ENCODE measurements at places on chromosomes 13 and 19.

DNA sequence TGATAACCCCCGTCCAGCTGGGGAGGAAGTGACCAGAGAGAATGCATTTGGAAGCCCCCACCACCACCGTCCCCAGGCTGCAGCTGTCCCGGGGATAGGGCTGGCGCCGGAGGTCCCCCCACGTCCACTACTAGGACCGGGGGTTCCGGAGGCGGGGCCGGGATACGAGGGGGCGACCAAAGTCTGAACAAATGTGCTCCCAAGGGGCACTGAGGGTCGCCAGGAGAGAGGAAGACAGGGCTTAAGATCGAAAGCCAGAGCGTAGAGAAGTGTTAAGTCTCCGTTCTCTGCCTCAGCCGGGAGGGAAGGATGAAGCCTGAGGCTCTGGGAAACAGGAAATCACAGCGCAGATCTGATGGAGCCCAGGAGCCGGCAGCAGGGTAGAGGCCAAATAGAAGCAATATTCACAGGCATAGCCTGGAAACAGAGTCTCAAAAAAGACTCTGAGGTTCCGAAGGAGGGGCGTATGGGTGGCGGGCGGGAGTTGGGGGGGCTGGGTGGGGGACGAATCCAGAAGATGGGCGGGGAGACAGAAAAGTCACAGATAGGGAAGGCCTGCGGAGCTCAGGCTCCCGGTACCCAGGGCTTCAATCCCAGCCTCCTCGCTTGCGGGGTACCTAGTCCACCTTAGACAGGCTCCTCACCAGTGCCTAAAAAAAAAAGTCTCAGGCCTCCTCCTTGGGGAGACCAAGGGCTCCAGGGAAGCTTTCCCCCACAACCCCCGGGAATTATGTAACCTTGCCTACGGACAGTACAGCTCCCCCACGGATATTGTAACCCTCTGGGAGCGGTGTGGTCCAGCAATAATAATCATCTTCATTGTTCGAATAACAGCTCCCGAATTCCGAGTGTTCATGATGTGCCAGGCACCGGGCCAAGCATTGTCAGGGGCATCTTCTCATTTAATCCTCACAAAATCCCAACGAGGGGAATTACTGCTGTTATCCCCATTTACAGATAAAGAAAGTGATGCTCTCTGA lies 1.1 kb upstream of the ERF start:
- DNase-seq: no peak

DNA sequence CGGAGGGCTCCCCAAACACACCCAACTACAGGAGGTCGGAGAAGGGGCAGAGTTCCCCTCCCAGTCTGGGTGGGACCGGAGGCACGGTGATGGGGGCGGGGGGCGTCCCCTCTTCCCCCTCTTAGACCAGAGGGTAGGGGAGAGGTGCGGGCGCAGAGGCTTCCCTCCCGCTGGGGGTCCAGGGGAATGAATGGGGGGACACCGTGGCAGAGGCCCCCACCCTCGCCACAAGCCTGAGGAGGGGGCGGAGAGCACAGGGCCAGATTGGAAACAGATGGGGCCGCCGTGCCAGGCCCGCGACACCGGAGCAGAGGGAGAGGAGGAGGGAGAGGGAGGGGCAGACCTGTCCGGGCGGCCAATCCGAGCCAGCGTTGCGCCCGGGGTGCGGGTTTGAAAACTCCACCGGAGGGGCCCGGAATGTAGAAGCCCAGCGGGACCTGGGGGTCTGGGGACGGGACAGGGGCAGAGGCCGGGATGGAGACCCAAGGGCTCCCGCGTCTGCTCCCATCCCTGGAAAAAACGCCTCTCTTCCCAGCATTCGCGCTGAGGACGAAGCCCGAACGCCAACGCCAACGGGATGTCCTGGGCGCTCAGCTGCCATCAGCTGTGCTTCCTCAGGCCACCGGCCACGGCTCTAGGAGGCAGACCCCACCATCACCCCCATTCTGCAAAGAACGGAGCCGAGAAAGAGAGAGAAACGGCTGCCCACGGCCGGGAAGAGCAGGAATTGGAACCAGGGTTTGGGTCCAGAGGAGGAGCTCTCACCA lies 46.8 kb downstream of the PTPRS start:
- DNase-seq: no peak

GRCh38 chr19:50232600-50232999 lies 29.2 kb downstream of the MYH14 start:
- no peak for DNase-seq

- DNase-seq: no peak
These were observed 3.4 kb downstream of the URI1 start for GRCh38 chr19:29945433-29945832.

DNA sequence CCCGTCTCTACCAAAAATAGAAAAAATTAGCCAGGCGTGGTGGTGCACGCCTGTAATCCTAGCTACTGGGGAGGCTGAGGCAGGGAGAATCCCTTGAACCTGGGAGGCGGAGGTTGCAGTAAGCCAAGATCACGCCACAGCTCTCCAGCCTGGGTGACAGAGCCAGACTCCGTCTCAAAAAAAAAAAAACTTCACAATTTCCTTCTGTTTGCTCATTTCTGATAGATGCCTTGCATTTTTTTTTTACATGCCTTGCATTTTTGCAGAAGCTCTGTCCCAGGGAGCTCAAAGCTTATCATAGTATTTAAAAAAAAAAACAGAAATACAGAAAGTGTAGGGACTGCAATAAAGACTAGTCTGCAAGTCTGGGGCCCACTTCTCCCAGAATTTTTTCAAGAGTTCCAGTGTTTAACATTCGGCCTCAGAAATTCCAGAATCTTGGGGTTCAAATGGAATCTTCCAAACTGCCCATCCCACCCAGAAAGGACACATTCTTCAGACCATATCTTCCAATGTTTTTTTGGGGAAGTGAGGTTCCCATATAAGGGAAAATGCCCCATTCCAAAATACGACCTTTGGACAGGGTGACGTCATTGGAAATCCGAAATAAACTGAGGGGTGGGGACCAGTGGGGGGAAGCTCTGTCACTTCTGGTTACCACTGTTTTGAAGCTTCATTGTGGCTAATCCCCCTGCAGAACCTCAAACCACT lies 17.2 kb upstream of the RAB8A start:
- DNase-seq: no peak

GRCh38 chr19:4337906-4338440 lies 654 bp downstream of the STAP2 start:
- no peak for DNase-seq

GRCh38 chr13:102440259-102440936 lies 38.5 kb upstream of the FGF14 start:
- no peak for DNase-seq

- DNase-seq: no peak
These were observed 7.7 kb downstream of the UBE2L5 start for GRCh38 chr13:30429721-30430694.

- no peak for DNase-seq
These were observed 74.4 kb downstream of the SLITRK6 start for GRCh38 chr13:85724546-85725432.

GRCh38 chr19:35021016-35021415 lies 9.3 kb upstream of the SCN1B start:
- no peak for DNase-seq

GRCh38 chr19:6590258-6590826 lies 608 bp downstream of the CD70 start:
- no peak for DNase-seq

DNA sequence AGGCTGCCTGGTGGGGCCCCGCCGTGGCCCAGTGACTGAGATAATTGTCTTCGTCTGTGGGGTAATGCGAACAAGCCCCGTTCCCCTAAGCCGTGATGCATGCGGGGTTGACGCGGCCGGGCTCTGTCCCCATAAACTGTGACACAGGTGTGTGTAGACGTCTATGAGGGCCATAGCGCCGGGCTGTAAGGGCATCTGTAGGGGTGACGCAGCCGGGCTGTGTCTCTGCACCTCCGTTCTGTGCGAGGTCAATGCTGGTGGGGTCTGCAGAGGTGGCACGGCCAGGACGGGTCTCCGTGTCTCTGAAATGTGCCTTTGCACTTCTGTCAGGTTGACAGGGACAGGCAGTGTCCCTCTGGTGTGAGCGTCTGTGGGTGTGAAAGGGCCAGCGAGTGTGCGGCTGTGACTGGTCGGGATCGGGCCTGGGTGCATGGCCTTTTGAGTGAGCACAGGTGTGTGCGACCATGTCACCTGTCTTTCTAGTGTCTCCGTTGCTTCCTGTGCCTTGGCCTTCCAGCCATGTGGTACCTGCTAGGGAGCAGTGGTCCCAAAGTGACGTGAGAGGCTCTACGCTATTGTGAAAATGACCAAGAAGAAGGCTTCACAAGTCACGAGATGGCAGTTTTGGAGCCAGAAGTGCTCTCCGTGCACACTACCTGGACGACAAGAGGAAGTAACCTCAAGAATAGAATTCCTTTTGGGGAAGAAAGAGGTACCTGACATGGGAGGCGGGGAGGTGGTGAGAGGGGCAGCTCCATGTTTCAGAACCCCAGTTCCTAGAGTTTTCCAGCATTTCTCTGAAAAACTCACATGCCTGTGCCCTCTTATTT lies 16.4 kb upstream of the ZNF331 start:
- DNase-seq: no peak

- DNase-seq: no peak
These were observed 30.3 kb downstream of the ATP7B start for GRCh38 chr13:51980908-51981307.

- DNase-seq: no peak
These were observed 87.6 kb downstream of the CAB39L start for GRCh38 chr13:49356223-49356622.

GRCh38 chr13:55497486-55497885 lies 1643.2 kb upstream of the PRR20A start:
- DNase-seq: no peak

GRCh38 chr19:9076901-9077300 lies 10.0 kb upstream of the OR1M1 start:
- DNase-seq: no peak

- DNase-seq: no peak
These were observed 32.8 kb downstream of the IGFL2 start for GRCh38 chr19:46180701-46181387.

DNA sequence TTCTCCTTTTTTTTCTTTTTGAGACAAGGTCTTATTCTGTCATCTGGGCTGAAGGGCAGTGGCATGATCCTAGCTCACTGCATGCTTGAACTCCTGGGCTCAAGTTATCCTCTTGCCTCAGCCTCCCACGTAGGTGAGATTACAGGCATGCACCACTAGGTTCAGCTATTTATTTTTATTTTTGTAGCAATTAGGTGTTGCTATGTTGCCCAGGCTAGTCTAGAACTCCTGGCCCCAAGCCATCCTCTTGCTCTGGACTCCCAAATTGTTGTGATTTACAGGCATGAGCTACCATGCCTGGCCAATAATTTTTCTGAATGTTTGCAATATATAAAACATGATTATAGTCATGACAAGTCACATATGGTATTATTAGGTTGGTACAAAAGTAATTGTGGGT lies 161.1 kb upstream of the ATXN8OS start:
- DNase-seq: no peak

GRCh38 chr19:15154002-15154612 lies 46.7 kb downstream of the NOTCH3 start:
- DNase-seq: peak; percentile 51

DNA sequence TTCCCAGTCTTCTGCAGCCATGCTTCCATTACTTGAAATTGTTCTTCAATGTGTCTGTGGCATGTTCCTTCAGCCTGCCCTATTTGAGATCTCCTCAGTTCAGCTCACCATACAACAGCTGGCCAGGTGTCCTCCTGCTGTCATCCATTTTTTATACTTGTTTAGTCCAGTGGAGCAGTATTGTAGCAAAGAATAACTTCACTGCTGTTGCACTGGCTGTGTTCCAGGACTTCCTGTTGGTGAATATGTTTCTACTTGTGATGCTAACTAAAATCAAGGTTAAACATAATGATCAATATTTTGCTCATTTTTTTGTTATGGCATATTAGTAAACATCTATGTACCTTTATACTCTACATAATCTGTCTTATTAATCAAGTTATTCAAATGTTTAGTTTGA lies 1394.1 kb downstream of the PCDH9 start:
- DNase-seq: no peak

- DNase-seq: no peak
These were observed 16.0 kb downstream of the CRTC1 start for GRCh38 chr19:18699403-18700054.

- no peak for DNase-seq
These were observed 142.3 kb downstream of the DPF1 start for GRCh38 chr19:38081547-38082255.
